HT-29 (cell line): ENCODE measurements at places on chromosomes 1 and 21. TPM values are rescaled to one million over a fixed set of nuclear protein-coding genes. Genes with fewer than 3 reads are reported as not detected.

OR2G6 gene
- total RNA-seq = not detected in 2 replicates

PRDM16 gene
- total RNA-seq = 0.10 TPM in 1 of 2 replicates, not detected in the other

ACTL8 gene
- total RNA-seq = 0.20 and 0.55 TPM in 2 replicates

C1orf74 gene
- total RNA-seq = 1.8 and 2.6 TPM in 2 replicates

CFAP74 gene
- not detected in 2 replicates for total RNA-seq

OR6K3 gene
- not detected in 2 replicates for total RNA-seq

CRYAA gene
- total RNA-seq = not detected in 2 replicates
